ENCODE measurements at places on chromosomes 7 and 10. TPM values are rescaled to one million over a fixed set of nuclear protein-coding genes. Genes with fewer than 3 reads are reported as not detected.

The SPDYE6 gene
- 6.7 TPM for polyA plus RNA-seq

The GBX1 gene
- not detected for polyA plus RNA-seq

The CAV2 gene
- 41.3 TPM for polyA plus RNA-seq

The ENO4 gene
- 1.5 TPM for polyA plus RNA-seq

The ATOH7 gene
- polyA plus RNA-seq: not detected

The TAX1BP1 gene
- polyA plus RNA-seq: 62.9 TPM

The ABCC2 gene
- 0.78 TPM for polyA plus RNA-seq

The TDRD1 gene
- 0.11 TPM for polyA plus RNA-seq

The ABCB4 gene
- 0.40 TPM for polyA plus RNA-seq

The ARHGEF5 gene
- polyA plus RNA-seq: 2.5 TPM

The KIAA1549 gene
- polyA plus RNA-seq: 9.2 TPM

- no peak for DNase-seq
These were observed 9.3 kb upstream of the HUS1 start for GRCh38 chr7:47988496-47989386.

- no peak for DNase-seq
These were observed 185.7 kb downstream of the TFEC start for GRCh38 chr7:115844857-115845256.

- no peak for DNase-seq
These were observed 210.5 kb downstream of the ETV1 start for GRCh38 chr7:13778967-13779366.

DNA sequence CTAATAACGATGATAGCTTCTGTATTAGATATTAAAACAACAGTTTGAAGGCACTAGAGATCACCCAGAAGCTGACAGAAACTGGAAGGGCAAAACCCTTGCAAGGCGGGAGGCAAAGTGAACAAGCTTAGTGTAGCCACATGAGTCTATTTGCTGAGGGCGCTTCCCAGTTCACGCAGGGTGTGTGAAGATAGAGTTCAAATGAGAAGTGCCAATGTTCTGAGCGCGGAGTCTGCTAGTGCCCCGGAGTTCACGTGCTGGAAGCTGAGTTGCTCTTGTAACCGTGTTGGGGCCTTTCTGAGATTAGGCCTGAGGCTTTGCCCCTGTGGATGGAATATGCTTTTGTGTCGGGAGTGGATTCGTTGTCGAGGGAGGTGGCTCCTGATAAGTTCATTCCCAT is 16.6 kb upstream of the GTPBP4 start:
- DNase-seq: no peak

GRCh38 chr10:113648478-113648877 is 15.4 kb downstream of the NRAP start:
- no peak for DNase-seq

DNA sequence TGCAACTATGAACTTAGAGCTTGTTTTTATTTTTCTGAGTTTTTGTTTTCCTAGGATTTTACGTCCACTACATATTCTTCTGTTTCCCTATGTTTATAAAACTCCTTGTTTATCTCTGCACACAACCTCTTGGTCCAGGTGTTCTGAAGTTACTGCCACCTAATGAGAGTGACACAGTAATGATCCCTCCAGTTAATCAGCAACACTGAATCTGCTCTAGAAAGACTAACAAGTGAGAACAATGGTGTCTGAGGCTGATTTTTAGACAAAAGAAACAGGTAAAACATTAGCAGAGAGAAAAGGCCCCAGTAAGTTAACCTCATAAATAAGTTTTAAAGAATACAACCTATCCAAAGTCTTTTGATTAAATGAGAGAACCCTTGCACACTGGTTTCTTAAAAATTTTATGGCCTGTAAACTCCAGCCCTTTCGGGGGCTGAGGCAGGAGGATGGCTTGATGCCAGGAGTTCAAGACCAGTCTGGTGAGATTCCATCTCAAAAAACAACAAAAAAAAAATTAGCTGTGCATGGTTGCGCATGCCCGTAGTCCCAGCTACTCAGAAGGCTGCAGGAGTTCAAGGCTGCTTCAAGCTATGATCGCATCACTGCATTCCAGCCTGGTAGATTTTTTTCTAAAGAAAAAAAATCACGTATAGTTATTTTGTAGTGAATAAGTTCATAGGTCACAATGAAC is 397.6 kb downstream of the MAGI2 start:
- DNase-seq: no peak

DNA sequence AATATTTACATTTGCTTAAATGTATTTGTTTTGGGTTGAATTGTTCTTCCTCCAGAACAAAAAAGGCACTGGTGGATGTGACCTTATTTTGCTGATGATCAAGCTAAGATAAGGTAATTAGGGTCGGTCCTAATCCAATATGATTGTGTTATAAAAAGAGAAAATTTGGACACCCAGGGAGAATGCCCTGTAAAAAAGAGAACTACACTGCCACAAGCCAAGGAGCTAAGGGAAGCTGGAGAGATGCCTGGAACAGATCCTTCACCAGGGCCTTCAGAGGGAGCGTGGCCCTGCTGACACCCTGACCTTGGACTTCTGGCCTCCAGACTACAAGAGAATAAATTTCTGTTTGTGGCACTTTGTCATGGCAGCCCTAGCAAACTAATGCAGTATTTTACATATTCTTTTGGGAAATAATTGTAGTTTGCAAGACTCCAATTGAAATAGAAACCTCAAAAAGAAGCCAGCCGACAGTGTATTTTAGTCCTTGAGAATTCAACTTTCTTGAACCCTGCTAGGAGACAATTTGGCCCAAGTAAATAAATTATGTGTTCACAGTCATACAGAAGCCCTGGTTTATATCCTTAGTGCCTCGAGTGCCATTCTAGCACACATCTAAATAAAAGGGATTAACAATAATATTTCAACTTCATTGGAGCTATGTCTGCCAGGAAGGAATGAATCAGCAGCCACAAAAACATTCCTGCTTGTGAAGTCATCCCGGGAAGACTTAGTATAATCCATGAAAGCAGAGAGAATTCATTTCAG is 164.6 kb downstream of the PKD1L1 start:
- peak; percentile 78 for DNase-seq

DNA sequence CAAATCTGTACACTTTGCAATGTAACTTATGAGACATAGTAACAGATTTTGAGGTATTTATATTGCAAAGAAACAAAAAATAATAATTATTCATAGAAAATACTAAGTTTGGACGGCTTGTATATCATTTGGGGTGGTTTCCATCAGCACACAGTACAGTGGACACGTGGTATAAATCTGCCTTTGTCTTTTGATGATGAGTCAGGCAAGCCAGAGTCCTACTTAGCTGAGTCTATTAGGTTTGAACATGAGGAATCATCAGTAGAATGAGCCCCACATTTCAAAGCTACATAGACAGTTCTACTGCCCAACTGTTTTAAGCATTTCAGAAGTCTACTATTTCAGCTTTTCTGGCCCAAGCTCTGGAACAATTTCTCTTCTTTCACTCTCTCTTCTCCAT is 803.2 kb downstream of the PHTF2 start:
- no peak for DNase-seq

DNA sequence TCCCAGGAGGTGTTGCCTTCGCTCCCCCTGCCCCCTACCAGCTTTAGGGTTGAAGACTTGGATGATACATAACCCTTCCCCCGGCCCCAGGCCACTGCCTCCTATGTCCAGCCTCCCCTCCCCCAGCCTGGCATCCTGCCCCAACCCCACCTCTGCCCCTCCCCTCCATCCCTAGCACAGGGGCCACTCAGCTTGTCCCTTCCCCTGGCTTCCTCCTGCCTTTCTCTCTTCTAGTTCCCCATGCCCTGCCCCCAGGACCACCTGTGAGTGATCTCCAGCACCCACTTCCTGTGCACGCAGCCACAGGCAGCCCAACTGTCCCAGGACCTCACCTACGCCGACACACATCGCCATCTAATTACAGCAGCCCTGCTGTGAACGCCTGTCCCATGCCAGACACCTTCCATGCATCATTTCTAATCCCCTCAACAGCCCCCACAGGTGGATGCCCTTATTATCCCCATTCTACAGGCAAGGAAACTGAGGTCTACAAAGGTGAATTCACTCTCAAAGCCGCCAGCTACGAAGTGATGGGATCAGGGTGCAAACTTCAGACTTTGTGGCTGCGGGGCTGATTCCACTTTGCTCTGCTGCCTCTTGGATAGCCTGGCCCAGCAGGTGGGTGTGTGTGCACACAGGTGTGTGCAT is 82.4 kb upstream of the CHST15 start:
- DNase-seq: no peak

GRCh38 chr10:72254813-72255568 is 18.7 kb upstream of the DDIT4 start:
- peak; percentile 88 for DNase-seq

GRCh38 chr7:421136-421991 is 98.3 kb downstream of the PDGFA start:
- DNase-seq: no peak

DNA sequence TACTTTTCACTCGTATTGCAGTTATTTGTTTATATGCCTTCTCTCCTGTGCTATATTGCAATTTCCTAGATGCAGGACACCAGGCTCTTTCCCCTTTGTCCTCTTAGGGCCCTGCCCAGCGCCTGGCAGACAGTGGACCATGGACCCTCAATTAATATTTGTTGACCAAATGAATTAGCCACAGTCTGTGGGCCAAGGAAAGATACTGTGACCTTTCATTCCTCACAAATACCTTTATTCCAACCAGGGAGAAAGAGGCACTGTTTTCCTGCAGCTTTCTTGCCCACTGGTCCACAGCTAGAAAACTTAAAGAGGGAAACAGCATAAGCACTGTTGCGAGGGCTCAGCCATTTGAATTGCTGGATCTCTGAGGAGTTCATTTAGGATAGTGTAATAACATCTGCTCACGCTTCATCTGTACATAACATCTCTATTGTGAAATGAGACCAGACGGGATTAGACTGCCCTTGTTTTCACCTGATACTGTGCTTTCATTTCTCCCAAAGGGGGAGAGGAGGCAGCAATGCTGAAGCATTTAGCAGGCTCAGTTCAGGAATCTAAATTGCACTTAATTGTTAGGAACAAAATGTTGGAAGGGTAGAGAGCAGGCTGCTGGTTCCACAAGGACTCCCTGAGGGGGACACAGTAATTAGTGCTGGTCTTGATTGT is 46.7 kb downstream of the TNS3 start:
- no peak for DNase-seq

GRCh38 chr7:2732959-2733584 is 45.1 kb downstream of the AMZ1 start:
- no peak for DNase-seq

DNA sequence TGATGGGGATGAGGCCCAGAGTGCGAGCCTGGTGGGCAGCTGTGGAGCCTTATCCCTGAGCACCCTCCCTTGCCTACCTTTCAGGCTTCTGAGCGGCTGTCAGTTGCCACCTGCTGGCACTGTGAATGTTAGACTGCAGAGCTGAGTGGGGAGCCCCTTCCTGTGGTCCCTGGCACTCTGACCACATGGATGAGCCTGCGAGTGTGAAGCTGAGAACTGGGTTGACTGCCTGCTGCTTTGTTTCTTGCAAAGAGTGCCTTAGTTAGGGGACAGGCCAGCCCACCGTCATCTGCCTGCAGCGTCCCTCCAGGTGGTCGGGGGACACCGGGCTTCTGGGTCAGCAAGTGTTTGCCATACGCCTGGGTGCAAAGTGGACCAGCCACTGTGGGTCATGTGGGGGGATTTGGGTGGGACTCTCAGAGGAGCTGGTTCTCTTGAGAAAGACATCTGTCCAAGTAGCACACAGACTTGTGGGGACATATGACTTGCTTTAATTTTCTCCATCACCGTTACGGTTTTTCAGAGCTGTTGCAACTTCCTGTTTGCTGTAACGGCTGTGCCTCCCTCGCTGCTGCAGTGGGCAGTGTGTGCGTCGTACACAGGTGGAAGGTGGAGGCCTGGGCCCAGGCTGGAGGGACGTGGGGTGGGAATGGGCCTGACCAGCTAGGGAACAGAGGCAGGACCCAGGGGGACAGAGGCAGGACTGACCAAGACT is 13.7 kb downstream of the INPP5A start:
- no peak for DNase-seq

GRCh38 chr7:141184532-141185190 is 110.8 kb downstream of the TMEM178B start:
- no peak for DNase-seq

DNA sequence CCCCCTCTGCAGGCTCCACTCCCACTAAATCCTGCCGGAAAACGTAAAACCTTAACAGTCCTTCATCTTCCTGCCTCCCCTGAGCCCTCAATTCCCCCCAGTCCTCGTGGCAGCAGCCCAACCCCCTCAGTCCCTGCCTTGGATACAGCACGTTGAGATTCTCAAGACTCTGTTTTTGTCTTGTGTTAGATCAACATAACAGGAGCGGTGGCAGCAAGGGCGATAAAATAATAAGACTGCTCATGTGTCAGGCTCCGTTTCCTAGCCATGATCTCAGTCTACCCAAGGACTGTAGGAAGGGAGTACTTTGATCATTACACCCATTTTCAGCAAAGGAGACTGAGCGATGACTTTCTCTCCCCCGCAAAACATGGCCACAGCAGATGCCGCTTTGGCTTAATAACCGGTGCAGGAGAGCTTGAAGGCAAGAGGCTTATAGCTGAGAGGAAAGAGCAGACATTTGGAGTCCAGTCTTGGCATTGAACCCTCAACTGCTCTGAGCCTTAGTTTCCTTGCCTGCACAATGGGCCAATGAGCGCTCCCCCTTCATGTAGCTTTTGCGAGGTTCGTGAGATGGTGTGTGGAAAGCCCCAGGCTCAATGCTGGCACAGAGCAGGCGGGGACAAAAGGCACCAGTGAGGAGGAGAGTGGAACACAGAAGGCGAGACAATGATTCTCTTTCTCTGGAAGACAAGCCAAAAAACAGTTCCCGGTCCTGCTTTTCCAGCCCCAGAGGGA is 42.1 kb upstream of the PCBD1 start:
- DNase-seq: no peak

DNA sequence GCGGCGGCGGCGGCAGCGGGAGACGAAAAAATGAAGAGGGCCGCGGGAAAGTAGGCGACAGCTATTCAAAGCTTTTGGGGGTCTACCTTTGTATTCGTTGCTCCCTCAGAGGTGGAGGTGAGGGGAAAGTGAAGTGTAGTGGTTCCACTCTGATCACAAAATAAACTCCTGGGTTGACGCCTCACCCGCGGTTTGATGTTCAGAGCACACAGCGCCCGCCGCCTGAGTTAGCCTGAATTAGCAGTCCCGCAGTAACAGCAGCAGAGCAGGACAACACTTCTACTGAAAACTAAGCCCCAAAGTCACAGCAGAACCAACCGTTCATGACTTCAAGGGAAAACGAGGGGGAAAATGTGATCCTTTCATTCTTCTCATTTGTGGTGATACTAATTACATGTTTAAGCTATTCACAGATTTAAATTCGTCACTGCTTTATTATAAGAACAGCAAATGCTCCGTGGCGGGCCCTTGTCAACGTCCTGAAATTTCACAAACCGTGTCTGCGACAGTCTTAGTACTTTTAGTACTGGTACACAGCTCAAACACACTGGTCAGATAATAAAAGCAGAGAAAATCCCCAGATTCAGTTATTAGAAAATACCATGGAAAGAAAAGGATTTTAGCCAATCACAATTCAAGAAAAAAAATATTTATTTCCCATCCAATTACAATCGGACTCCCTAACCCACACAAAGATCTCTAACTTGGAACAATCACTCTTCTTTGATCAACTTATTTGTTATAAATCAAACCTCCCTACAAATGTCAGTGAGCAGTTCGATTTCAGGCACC is 563 bp upstream of the JMJD1C start:
- peak; percentile 64 for DNase-seq

- DNase-seq: no peak
These were observed 743 bp downstream of the MKI67 start for GRCh38 chr10:128125416-128125943.

- no peak for DNase-seq
These were observed 79.4 kb upstream of the DDC start for GRCh38 chr7:50644586-50644985.

- DNase-seq: no peak
These were observed 10.7 kb upstream of the SFMBT2 start for GRCh38 chr10:7421526-7421925.
